ENCODE measurements at places on chromosomes 4 and X.

GRCh38 chrX:141945426-141945825 is 41.7 kb downstream of the MAGEC1 start:
- DNase-seq, result no peak

GRCh38 chrX:49000636-49001035 is 1.4 kb downstream of the GRIPAP1 start:
- no peak for DNase-seq

- no peak for DNase-seq
Measured at GRCh38 chr4:56671373-56671772, 9.7 kb downstream of the HOPX start.

DNA sequence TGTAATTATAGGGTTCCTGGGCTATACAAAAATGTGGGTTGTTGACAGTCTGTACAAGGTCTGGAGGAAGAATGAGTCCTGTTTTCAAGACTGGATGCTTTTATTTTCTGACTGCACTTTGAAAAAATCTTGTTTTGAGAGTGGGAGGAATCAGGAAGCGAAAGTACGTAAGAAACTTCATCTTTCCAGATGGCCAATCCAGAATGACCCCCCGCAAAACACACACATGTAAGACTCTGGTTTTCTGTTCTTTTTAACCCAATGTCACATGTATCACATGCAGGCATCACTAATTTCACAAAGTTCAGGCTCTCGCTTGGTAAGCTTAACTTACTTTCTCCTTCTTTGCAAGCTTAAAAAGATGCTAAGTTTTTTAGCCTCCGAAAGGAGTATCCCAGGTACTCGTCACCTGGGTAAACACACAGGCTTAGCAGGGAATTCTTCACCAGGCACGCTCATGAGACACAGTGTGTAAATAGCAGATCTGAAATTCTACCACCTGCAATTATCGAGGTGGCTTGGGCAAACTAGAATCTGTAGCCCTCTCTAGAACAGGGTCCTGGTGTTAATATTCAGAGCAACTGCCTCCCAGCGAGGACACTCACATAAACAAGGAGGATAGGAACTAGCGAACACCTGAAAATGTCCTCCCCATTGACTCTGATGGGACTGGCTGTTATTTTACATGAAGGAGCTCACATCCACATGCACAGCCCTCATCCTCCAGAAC is 90.7 kb downstream of the NSUN7 start:
- no peak for DNase-seq

- no peak for DNase-seq
Measured at GRCh38 chr4:82823062-82823461, 24.5 kb upstream of the SCD5 start.

DNA sequence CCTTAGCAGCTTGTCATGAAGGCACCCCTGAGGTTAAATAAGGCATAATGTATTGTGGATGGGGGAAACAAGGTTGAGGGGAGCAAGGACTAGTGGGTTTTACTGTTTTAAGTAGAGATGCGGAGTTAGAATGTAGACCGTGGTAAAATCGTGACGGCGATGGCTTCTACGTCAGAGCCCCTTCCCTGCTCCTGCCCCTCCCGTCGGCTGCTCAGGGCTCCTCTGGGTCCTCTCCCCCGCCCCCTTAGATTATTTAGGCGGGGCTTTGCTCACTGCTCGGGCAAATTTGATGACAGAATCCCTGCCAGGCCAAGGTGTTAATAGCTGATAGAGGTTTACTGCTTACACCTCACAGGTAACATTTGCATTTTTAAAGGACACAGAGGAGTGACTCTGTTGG is 2.3 kb downstream of the FRMPD3 start:
- no peak for DNase-seq

GRCh38 chrX:19593690-19594089 is 78.4 kb upstream of the MAP3K15 start:
- DNase-seq, result no peak

GRCh38 chr4:17957688-17958087 is 63.9 kb downstream of the LCORL start:
- no peak for DNase-seq

GRCh38 chr4:42119886-42120285 is 32.6 kb downstream of the BEND4 start:
- no peak for DNase-seq

- DNase-seq, result no peak
Measured at GRCh38 chrX:134020910-134021309, 35.5 kb upstream of the GPC3 start.

DNA sequence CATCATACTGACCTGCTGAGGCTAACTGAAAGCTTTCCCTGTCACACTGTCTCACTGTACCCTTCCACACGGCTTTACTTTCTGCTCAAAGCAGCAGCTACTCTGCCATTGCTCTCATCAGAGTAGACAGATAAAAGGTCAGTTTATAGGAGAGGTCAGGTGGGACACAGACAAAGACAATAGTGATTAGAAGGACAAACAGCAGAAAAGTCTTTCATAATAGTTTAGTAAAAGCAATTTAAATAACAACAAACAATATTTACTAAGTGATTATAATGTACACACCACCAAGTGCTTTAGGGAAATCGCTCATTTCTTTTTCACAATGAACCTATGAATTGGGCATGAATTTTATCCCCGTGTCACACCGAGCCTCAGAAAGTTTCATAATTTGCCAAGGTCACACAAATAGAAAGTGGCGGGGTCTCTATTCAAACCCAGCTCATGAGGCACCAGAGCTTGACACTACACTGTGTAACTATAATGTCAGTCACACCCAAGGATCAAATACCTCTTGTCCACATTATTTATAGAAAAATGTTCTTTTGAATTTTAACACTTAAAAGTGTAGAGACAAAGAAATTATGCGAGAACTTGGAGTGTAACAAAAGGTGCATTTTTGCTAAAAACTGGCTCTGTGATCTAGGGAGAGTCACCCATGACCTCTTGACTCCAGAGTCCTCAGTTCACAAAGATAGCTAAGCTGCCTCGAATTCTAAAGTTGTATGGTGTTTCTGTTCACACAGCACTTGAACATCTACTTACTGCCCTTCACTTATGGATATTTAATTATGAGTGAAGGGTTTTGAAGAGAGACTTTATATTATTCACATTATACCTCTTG is 24.5 kb upstream of the SORBS2 start:
- no peak for DNase-seq

DNA sequence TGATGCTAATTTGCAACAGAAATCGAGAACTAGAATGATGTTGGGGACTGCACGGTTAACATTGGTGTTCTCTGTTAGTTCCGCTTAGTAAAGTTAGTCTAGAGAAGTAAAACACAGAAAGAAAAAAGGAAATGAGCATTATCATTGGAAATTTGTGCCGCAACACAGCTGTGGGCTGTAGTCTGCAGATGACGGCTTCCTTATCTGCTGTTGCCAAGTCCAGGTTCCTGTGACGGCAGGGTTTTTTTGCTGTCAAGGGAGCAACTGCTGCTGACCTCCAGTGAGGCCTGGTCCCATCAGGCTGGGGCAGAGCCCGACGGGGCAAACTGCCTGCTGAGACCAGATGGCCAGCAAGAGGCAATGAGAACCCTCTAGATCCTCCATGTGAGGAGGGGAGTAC is 38.9 kb upstream of the PHEX start:
- DNase-seq, result peak; percentile 12

GRCh38 chrX:39936886-39937770 is 160.6 kb downstream of the BCOR start:
- DNase-seq, result no peak

DNA sequence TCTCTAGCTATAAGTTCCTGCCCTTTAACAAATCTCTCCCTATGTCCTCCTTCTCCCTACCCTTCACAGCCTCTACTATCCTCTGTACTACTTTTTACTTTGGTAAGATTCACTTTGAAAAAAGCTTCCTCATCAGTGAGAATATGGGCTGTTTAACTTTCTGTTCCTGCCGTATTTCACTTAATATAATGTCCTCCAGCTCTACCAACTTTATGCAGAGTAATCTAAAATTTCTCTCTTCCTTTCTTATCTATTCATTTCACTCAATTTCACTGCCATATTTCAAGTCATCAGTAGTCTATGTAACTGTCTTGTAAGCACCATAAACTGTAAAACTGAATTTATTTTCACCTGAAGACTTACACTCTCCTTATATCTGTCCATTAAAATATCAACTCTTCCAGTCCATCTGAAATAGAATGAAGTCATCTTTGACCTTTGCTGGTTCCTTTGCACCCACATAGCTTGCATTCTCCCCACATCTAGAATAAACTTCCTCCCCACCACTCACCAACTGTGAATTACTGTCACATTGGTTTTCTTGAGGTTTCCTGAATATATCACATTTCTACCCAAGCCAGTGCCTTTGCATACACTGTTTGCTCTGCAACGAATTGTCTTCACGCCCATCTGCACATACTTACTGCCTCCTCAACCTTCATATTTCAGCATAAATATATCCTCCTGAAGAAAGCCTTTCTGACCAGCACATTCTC is 54.6 kb downstream of the ARAP2 start:
- no peak for DNase-seq

DNA sequence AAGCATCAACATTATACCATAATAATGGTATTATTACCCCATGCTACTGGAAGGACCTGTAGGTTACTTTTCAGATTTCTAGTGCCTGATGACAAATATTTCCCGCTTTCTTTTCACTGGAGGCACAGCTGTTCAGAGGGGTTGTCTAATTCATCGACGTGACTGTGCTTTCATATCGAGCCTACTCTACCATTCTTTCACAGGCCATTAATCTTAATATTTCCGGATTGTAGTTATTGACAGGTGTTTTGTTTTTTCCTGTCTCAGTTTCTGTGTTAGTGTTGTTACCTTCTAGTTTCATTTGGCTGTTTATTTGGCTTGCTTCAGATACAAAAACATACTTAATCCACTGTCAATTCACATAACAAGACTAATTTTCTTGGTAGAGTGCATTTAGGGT is 330.9 kb downstream of the SPOCK3 start:
- DNase-seq, result no peak

- no peak for DNase-seq
Measured at GRCh38 chr4:87409420-87409939, 12.9 kb upstream of the NUDT9 start.

GRCh38 chrX:43735957-43736356 is 79.9 kb downstream of the MAOA start:
- DNase-seq, result no peak

GRCh38 chr4:52094376-52095145 is 43.5 kb downstream of the SPATA18 start:
- DNase-seq, result no peak

Data from transverse colon (tissue), 4 donors.